ENCODE measurements at places on chromosomes 6 and 20.
A peak's percentile ranks its signal among the peaks of the same experiment; 100 is the strongest.

- no peak for DNase-seq
Measured at GRCh38 chr20:47886454-47887041, 101.3 kb upstream of the SULF2 start.

DNA sequence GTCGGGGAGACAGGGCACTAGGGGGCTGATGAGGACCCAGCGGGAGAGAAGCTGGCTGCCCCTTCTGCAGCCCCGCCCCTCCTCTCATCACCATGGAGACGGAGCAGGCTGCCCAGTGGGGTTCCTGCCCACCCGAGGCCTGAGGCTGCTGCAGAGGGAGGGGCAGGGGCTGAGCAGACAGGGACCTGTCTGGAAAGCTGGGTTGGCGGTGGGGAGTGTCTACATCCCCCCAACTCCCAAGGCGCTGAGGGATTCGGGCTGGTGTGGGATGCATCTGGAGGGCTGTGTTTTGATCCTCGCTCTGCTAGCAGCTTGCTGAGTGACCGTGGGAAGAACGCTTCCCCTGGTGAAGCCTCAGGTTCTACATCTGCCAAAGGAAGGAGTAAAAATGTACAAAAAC is 1.2 kb upstream of the BPI start:
- no peak for DNase-seq

DNA sequence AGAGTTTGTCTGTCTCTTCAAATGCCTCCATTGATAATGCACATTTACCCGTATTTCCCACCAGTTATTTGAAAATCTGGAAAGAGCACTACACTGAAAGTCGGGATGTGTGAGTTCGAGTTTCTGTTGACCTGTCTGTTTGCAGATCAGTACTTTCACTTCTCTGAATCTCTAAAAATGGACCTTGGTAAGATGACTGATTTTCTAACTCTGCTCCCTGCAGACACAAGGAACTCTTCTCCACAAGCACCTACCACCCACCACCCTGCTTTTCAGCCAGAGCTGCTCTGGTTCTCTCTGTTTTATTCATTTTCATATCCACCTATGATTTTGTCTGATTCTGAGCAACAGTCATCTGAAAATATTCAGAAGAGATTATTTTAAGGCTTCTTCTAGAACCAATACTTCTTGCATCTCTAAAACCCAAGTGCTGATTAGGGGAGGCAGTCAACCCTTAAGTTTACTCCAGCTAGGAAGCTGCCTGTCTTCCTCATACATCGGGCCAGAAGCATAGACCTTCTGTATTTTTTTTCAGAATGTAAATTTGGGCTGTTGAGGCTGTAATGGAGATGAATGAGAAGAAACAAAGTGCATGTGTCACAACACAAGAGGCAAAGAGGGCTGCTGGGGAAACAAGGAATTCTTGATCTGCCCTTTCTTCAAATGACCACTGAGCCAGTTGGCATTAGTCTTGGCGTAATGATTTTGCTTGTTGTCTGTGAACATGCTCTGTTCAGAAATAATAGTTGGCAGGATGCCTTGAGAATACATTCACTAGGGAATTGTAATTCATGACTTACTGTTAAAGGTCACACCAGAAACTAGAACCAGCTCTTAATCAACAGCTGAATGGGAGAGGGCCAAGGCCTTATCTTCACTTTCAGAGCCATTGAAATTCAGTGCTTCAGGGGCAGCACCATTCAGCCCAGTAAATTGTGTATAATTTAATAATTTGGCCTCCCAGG is 85.4 kb upstream of the MYLIP start:
- peak; percentile 27 for DNase-seq

DNA sequence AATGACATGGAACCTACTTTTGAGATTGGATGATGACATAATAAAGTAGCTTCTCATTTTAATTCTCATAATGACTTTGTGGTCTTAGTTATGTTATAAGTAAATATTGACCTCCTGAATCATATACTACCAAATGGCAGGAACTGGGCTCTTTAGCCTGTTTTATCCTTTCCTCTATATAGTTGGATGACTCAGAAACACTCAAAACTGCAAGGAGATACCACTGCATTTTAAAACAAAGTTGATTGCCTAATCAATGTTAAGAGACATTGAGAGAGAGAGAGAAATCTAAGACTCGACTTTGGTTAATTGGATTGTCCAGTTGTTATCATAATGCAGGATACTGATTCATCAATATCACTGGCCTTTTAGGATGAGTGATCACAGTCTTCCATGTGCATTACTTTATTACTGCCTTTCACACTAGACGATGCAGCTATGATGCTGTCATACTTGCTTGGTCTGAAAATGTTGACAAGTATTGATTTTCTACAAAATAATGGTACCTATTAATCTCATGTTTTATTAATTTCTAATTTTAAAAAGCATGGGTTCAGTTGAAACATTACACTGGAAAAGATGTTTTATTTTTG is 320.0 kb downstream of the NKAIN2 start:
- no peak for DNase-seq

GRCh38 chr6:101830501-101831031 is 437.1 kb downstream of the GRIK2 start:
- no peak for DNase-seq

GRCh38 chr6:143037470-143037869 is 23.2 kb upstream of the AIG1 start:
- DNase-seq, result no peak

DNA sequence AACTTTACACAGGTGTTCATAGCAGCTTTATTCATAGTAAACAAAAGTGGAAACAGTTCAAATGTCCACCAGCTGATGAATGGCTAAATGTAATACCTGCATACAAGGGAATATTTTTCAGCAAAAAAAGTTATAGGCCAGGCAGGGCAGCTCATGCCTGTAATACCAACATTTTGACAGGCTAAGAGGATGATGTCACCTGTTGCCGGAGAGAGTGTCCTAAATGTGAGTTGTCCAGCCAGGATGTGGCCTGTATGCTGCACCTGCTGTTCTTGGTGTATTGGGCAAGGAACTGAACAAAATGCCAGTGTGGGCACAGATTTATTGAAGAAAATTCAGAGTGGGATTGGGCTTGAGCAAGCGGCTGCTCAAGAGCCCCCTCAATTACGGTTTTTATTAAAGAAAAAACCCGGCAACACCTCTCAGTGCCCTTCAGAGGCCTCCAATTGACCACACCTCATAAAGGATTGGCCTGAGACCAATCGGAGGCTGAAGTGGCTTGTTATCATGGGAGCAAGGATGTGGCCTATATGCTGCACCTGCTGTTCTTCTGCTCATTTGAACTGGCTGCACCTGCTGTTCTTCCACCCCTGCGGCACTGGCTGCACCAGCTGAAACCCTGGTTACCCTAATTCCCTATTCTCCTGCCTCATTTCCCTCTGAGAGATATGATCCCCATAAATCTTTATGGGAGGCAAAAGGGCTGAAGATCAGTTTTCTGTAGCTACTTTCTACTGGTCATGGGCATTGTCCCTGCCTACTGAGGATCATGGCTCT is 164.3 kb upstream of the PROKR2 start:
- DNase-seq, result no peak

- no peak for DNase-seq
Measured at GRCh38 chr6:131065112-131065823, 2.2 kb upstream of the EPB41L2 start.

- no peak for DNase-seq
Measured at GRCh38 chr20:13900496-13900895, 89.9 kb downstream of the SEL1L2 start.

GRCh38 chr20:51583499-51583898 is 41.0 kb upstream of the NFATC2 start:
- no peak for DNase-seq

DNA sequence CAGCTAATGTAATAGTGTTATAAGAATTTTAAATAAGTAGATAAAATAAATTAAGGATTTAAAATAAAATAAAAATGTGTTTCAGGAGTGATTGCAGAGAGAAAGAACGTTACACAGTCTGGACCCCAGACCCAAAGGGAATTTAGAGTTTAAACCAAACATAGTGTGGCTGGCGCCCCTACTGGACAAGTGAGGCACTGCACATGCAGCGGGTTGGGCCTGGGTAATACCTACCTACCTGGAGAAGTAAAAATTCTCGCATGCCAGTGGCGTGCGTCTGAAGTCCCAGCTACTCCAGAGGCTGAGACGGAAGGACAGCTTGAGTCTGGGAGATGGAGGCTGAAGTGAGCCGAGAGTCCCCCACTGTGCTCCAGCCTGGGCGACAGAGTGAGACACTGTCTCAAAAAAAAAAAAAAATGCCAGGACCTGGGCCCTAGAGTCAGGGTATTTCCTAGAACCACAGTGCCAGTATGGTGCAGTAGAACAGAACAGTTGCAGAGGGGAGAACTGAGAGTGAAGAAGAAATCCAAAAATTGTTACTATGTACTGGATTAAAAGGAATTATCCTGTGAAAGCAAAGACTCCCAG is 71.4 kb upstream of the TCF21 start:
- DNase-seq, result no peak

GRCh38 chr20:50037123-50037522 is 54.3 kb downstream of the SNAI1 start:
- DNase-seq, result no peak
